Activated naive CD8-positive, alpha-beta T cell treated with anti-CD3 and anti-CD28 coated beads for 36 hours (primary cell): ENCODE measurements at places on chromosomes 13 and 19. TPM values are rescaled to one million over a fixed set of nuclear protein-coding genes. Genes with fewer than 3 reads are reported as not detected.

DNA sequence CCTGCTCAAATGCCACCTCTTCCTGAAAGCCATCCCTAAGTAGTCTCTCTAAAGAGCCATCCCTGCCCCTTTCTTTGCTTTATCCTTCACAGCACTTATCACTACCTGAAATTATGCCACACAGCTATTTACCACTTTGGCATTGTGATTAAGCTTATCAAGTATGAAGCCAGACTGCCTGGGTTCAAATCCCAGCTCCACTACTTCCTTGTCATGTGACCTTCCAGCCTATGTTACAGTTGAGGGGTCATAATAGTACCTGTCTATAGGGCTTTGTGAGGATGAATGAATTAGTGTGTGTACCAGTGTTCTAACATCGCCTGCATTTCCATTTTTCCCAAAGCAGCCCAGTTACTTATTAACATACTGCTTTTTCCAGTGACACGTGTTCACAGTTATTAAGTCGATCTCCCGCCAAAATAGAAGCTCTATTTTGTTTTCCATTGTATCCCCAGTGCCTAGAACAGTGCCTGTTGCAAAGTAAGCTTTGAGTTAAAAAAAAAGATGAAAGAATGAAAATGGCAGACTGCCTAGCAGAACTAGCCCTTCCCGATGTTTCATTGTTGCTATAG lies 32.8 kb downstream of the ZSWIM9 start:
- peaks cover 20% of the 10 kb centered on the region for H3K4me1 ChIP-seq
- no peak overlapping the region for H3K27ac ChIP-seq
- DNase-seq: no peak
- H3K27me3 ChIP-seq: no peaks in the 10 kb centered on the region
- H3K36me3 ChIP-seq: peaks cover 14% of the 10 kb centered on the region

- H3K4me1 ChIP-seq: no peaks in the 10 kb centered on the region
- H3K4me3 ChIP-seq: no peak overlapping the region
- H3K27me3 ChIP-seq: peaks cover 11% of the 10 kb centered on the region
- no peak for DNase-seq
- no peaks in the 10 kb centered on the region for H3K36me3 ChIP-seq
- no peak overlapping the region for H3K27ac ChIP-seq
Measured at GRCh38 chr19:11238041-11238440, 1.4 kb upstream of the ANGPTL8 start.

DNA sequence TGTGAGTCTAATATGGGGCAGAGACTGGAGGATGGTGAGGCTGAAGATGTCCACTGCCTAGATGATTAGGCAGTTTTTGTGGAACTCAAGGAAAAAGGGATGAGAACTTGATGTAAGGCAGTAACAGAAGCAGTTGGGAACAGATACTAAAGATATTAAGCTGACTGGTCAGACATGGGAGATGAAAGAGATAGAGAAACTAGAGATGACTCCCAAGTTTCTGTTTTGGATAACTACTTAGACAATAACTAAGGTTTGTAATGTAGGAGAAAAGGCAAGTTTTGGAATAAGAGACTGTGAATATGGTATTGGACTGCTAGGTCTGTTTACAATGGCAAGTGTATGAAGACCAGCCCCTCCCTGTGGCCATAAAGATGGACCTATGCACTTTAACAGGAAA lies 43.5 kb upstream of the CLDN10 start:
- no peak overlapping the region for H3K4me3 ChIP-seq
- H3K27me3 ChIP-seq: peaks cover 4% of the 10 kb centered on the region
- H3K27ac ChIP-seq: no peak overlapping the region
- no peak for DNase-seq
- H3K4me1 ChIP-seq: no peaks in the 10 kb centered on the region

- H3K27me3 ChIP-seq: peaks cover 17% of the 10 kb centered on the region
- DNase-seq: no peak
- no peaks in the 10 kb centered on the region for H3K36me3 ChIP-seq
Measured at GRCh38 chr13:44652962-44653660, 77.0 kb upstream of the TSC22D1 start.

- H3K4me3 ChIP-seq: no peak overlapping the region
- no peaks in the 10 kb centered on the region for H3K4me1 ChIP-seq
- H3K27me3 ChIP-seq: peaks cover 5% of the 10 kb centered on the region
Measured at GRCh38 chr13:79289571-79289970, 116.5 kb downstream of the RBM26 start.

DNA sequence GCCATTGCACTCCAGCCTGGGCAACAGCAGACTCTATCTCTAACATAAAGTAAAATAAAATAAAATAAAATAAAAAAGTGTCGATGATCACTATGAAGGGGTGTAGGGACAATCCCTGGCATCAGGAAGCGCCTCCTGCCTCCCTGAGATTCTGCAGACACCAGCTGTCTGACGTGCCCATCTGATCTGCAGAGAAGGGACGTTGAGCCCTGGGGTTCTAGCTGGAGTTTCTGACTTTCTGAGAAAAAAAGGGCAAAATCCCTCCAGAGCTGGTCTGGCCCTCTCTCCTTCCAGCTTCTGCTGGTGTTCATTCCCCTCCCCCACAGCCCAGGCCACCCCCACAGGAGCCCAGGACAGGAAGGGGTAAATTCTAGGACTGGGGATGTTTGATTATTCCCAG lies 2.4 kb upstream of the ADGRE5 start:
- peak overlapping the region; percentile 95 for H3K27ac ChIP-seq
- no peaks in the 10 kb centered on the region for H3K27me3 ChIP-seq
- no peak overlapping the region for H3K4me3 ChIP-seq

DNA sequence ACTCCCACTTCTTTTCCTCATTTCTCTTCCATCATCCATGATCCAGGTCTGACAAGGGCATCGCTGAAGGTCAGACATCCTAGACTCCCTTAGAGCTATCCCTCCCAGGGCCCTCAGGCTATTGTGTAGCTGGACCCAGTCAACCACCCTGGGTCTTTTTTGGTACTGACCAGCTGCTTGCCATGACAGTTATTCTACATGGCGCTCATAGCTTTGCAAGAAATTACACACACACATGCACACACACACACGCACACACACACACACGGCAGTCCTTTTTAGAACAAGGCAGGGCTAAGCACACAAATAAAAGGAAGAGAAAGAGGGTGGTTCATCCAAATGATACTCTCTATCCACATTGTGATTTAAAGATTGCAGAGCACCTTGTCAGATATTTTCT lies 18.3 kb downstream of the SIAH3 start:
- H3K27me3 ChIP-seq: no peaks in the 10 kb centered on the region
- no peak overlapping the region for H3K4me3 ChIP-seq
- no peaks in the 10 kb centered on the region for H3K4me1 ChIP-seq
- no peaks in the 10 kb centered on the region for H3K36me3 ChIP-seq
- DNase-seq: no peak

DNA sequence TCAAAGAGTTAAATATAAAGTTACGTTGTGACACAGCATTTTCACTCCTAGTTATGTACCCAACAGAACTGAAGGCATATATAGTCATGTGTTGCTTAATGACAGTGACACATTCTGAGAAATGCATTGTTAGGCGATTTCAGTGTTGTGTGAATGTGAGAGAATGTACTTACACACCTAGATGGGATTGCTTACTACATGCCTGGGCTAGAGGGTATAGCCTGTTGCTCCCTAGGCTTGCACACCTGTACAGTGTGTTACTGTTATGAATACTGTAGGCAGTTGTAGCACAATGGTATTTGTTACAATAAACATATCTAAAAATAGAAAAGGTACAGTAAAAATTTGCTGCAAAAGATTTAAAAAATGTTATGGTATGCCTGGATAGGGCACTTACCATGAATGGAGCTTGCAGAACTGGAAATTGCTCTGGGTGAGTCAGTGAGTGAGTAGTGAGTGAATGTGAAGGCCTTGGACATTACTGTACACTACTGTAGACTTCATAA lies 89.2 kb downstream of the DHRS12 start:
- peaks cover 1% of the 10 kb centered on the region for H3K4me1 ChIP-seq
- DNase-seq: no peak
- peaks cover 5% of the 10 kb centered on the region for H3K36me3 ChIP-seq
- H3K27ac ChIP-seq: no peak overlapping the region
- H3K4me3 ChIP-seq: no peak overlapping the region
- H3K27me3 ChIP-seq: no peaks in the 10 kb centered on the region

DNA sequence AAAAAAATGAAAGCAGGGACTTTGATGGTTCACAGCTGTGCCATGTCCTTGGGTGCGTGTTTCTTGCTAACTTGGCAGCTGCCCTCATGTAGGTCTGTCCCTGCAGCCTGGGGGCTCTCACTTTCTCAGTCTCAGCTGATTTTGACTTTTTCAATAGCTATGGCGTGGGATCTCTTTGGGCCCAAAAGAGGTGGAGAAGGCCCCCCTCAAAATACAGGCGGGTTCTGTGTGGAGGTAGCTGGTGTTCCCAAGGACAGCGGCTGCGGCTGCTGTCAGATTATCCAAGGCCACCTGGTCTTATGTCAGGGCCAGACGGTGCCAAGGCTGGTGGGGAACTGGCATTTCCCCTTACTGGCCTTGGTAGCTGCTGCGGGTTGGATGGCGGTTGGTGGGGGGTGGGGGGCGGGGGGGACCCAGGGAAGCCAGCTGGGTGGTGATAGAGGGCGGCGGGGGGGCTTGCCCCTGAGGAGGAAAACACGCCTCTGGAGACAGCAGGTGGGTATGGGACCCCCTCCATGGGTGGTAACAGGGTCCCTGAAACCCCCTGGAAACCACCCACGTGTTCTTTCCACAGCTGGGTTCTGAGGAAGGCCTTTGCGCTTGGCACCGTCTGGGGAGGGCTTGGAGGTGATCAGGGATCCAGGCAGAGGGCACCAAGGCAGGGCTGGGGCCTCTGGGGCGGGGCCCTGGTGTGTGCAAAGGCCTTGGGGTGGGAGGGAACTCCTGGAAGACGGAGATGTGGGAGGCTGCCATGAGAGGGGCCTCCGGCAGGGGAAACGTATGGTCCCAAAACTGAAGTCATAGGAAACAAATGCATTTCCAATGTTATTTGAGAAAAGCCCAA lies 4.1 kb downstream of the TIMM13 start:
- H3K27me3 ChIP-seq: no peaks in the 10 kb centered on the region
- no peak for DNase-seq
- peaks cover 9% of the 10 kb centered on the region for H3K4me1 ChIP-seq
- H3K36me3 ChIP-seq: peaks cover 12% of the 10 kb centered on the region

DNA sequence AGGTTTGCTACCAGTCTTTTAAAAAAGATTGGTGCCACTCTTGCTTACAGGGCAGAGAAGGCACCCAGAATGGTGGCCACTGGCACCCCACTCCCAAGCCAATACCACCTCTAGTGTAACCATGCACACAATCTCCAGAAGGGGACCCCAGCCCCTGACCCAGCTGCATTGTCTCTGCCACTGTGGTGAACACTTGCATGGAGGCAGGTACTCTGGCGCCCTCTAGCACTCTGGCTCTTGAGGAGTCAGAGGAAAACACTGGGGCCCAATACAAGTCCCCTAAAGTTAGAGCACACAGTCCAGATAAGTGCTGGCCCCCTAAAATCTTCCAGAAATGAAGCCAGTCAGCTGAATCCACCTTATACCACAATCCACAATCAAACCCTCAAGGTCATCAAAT lies 6.0 kb downstream of the ERVV-1 start:
- peak; percentile 1 for DNase-seq
- no peak overlapping the region for H3K4me3 ChIP-seq
- H3K27ac ChIP-seq: no peak overlapping the region
- no peaks in the 10 kb centered on the region for H3K4me1 ChIP-seq
- peaks cover 5% of the 10 kb centered on the region for H3K36me3 ChIP-seq
- H3K27me3 ChIP-seq: no peaks in the 10 kb centered on the region

- H3K36me3 ChIP-seq: no peaks in the 10 kb centered on the region
- no peaks in the 10 kb centered on the region for H3K27me3 ChIP-seq
- H3K4me1 ChIP-seq: no peaks in the 10 kb centered on the region
- H3K27ac ChIP-seq: no peak overlapping the region
- H3K4me3 ChIP-seq: no peak overlapping the region
Measured at GRCh38 chr19:3243819-3244700, 19.6 kb downstream of the CELF5 start.

GRCh38 chr13:103517066-103517767 lies 451.0 kb upstream of the SLC10A2 start:
- H3K36me3 ChIP-seq: no peaks in the 10 kb centered on the region
- H3K27ac ChIP-seq: no peak overlapping the region
- H3K4me1 ChIP-seq: no peaks in the 10 kb centered on the region

DNA sequence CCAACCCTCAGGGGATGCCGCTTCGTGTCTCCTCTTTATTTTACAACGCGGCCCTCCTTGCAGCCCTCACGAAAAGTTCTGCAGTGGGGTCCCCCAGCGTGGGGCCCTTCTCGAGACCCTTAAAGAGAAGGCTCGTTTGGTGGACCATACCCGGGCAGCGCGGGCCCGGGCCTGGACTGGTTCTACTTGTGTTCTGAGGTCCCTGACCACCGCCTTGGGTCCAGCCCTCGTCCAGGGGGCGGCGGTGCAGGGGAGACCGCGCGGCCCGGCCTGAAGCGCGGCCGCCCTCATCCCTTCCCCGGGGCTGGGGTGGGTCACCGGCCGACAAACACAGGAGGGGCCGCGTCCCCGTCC lies 400 bp upstream of the SERP2 start:
- no peak for DNase-seq
- H3K36me3 ChIP-seq: no peaks in the 10 kb centered on the region
- H3K4me3 ChIP-seq: no peak overlapping the region
- no peak overlapping the region for H3K27ac ChIP-seq
- peaks cover 30% of the 10 kb centered on the region for H3K27me3 ChIP-seq

GRCh38 chr13:41820581-41821237 lies 140.2 kb downstream of the VWA8 start:
- no peak for DNase-seq
- no peaks in the 10 kb centered on the region for H3K4me1 ChIP-seq
- no peak overlapping the region for H3K27ac ChIP-seq
- H3K36me3 ChIP-seq: peaks cover 17% of the 10 kb centered on the region
- no peak overlapping the region for H3K4me3 ChIP-seq

GRCh38 chr19:13104360-13104847 lies 1.7 kb upstream of the LYL1 start:
- DNase-seq: peak; percentile 75
- peak overlapping the region; percentile 80 for H3K27ac ChIP-seq
- peaks cover 28% of the 10 kb centered on the region for H3K4me1 ChIP-seq
- peaks cover 16% of the 10 kb centered on the region for H3K36me3 ChIP-seq

- H3K4me1 ChIP-seq: peaks cover 2% of the 10 kb centered on the region
- no peak for DNase-seq
- no peak overlapping the region for H3K27ac ChIP-seq
- no peaks in the 10 kb centered on the region for H3K27me3 ChIP-seq
- H3K4me3 ChIP-seq: no peak overlapping the region
- peaks cover 19% of the 10 kb centered on the region for H3K36me3 ChIP-seq
Measured at GRCh38 chr13:51380269-51380668, 40.8 kb downstream of the SERPINE3 start.

- no peak overlapping the region for H3K27ac ChIP-seq
- H3K36me3 ChIP-seq: no peaks in the 10 kb centered on the region
- no peak for DNase-seq
- H3K4me3 ChIP-seq: no peak overlapping the region
- H3K4me1 ChIP-seq: no peaks in the 10 kb centered on the region
Measured at GRCh38 chr19:48537541-48537940, 14.4 kb upstream of the SULT2B1 start.

- no peak overlapping the region for H3K27ac ChIP-seq
- H3K4me3 ChIP-seq: no peak overlapping the region
- no peak for DNase-seq
- no peaks in the 10 kb centered on the region for H3K4me1 ChIP-seq
- peaks cover 8% of the 10 kb centered on the region for H3K27me3 ChIP-seq
- H3K36me3 ChIP-seq: no peaks in the 10 kb centered on the region
Measured at GRCh38 chr19:5298471-5298901, 42.1 kb downstream of the PTPRS start.

GRCh38 chr13:114118086-114118485 lies 14.3 kb downstream of the RASA3 start:
- H3K27me3 ChIP-seq: no peaks in the 10 kb centered on the region
- peak overlapping the region; percentile 81 for H3K27ac ChIP-seq
- peak; percentile 39 for DNase-seq
- H3K4me3 ChIP-seq: no peak overlapping the region

FFAR1 gene
- 0.08 TPM for total RNA-seq

KIR2DL1 gene
- total RNA-seq: not detected

PRRG2 gene
- 1.6 TPM for total RNA-seq

BLVRB gene
- 15.1 TPM for total RNA-seq

RPL21 gene
- total RNA-seq: 1,413 TPM

LPAR2 gene
- 23.7 TPM for total RNA-seq

DLL3 gene
- total RNA-seq: 1.1 TPM

RNASEH2B gene
- 81.3 TPM for total RNA-seq
